ENCODE measurements at places on chromosomes 4 and X.

GRCh38 chrX:123600181-123600580 lies 132.7 kb downstream of the THOC2 start:
- DNase-seq: no peak

GRCh38 chr4:71269233-71269632 lies 69.6 kb upstream of the SLC4A4 start:
- DNase-seq: no peak

DNA sequence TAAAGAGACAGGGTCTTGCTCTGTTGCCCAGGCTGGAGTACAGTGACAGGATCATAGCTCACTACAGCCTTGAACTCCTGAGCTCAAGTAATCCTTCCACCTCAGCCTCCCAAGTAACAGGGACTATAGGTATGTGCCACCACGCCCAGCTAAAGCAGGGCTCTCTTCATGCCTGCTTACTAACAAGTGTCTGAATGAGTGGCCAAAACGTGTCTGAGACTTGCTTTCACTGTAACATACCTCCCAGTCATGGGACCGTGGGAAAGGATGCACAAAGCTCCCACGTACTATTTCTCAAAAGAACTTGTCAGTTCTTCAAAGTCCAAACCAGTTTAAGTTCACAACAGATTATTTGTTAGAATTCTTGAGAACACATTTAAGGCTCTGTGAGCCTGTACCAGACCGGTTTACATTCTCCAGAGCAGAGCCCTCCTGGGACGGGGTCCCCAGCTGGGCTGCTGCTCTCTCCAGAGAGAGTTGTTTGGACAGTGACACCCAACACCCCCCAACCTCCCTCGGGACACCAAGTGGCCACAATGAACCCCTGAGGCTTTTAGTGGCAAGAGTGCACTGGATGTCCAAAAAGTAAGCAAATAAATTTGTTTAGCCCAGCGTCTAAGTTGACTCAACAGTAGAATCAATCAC lies 24.1 kb downstream of the SH3KBP1 start:
- peak; percentile 29 for DNase-seq

DNA sequence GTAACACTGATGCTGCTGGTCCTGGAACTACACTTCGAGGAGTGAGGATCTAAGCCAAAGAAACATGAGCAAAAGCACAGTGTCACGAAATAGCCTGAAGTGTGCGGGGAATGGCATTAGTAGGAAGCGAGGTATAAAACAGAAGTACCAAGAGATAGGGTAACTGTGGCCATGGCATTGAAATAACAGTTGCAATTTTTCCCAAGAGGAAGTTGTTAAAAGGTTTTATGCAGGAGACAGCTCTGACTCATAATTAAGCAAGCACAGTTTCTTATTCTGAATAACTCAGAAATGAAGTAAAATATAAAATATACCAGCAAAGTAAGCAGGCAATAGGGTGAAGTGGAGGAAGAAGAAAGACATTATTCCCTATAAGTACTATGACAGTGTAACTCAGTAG lies 90.3 kb upstream of the TMEM150C start:
- DNase-seq: peak; percentile 23

DNA sequence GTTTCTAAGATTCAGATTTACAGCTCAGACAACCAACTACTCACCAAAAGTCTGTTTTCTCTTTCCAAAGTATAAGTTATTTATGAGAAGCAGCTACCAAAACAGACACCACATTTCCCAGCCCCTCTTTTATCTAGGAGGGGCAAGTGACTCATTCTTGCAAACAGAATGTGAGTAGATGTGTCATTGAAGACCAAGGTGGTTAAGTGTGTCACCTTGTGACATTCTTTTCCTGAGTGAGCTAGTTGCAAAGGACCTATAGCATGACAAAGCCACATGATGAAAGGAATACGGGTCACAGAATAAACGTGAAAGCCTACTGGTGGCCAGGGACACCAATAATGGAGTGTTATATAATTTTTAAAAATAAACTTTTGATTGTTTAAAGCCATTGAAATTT lies 50.0 kb downstream of the SLC7A11 start:
- DNase-seq: peak; percentile 67

DNA sequence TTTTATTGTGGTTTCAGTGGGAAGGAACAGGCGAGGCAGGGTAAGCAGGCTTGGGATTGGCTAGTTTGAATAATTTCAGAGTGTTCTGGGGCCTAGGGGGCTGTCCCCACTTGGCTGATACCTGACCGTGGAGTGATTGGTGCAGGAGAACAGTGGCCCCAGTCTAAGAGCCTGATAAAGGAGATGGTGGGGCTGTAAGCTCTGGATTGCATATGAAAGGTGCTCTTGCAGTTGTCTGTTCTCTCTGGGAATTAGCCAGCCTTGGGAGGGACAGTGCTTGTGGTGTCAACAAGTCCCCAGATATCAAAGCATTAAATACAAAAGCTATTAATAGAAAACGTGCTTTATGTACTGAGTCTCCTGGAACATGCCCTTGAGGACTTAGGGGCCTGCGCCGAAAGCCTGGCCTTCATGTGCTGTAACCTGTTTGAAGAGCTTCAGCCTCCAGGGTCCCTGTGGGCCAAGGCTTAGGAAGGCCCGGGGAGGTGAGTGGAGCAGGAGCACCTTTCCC lies 30.4 kb upstream of the CLTRN start:
- DNase-seq: no peak

DNA sequence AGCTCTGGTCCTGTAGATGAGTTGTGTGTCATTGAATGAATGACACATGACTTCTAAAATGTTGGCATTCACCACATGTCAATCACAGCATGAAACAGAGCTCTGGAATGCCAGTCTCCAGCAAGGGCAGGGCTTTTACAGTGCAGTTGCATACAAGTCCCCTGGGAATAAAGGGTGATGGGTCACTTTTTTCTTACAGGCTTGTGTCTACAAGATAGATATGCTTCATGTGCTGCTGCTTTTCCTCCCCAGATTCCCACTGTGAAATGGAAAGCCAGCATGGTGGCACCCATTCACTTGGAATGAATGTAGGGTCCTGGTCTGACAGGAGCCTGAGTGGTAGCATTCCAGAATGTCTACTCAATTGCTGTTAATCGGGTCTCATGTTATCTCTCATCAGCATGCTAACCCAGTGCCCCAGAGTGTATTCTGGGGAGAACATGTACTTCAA lies 159.1 kb upstream of the KIT start:
- DNase-seq: peak; percentile 31

DNA sequence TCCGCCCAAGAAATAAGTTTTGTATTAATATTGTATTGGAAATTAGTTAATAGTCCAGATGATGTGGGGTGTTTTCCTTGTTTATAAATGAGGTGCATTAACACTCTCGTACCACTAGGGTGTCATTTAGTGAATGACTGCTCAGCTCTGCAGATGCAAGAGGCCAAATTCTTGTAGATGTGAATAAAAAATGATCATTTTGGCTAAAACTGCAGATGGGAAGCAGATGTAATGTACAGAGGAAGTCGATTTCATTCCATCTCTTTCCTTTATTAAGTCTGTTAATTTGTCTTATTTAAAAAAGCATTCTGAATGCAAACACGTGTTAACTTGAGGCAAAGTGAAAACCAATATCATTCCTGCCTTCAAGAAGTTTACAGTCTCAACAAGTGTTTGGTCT lies 108.1 kb downstream of the DHX15 start:
- DNase-seq: peak; percentile 18

DNA sequence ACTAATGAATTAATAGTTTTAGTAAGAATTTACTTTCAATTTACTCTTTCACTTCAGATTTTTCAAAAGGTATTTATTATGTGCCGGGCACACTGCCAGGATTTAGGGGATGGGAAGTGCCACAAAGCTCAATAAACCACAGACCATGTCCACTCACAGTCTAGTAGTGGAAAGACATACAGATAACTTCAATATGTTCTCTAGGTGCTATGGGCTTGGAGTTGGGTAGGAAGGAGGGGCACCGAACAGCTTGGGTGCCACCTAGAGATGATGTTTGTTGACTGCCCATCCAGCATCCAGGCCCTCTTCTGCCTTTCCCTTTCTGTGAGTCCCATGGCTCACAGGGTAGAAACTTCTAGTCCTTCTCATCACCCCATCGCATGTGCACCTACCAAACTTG lies 17.8 kb downstream of the MFAP3L start:
- DNase-seq: no peak

GRCh38 chr4:87399148-87399547 lies 8.2 kb upstream of the HSD17B11 start:
- no peak for DNase-seq

- no peak for DNase-seq
Measured at GRCh38 chrX:110395877-110396276, 37.2 kb downstream of the RTL9 start.

- no peak for DNase-seq
Measured at GRCh38 chr4:164318350-164318749, 435.6 kb upstream of the SMIM31 start.

DNA sequence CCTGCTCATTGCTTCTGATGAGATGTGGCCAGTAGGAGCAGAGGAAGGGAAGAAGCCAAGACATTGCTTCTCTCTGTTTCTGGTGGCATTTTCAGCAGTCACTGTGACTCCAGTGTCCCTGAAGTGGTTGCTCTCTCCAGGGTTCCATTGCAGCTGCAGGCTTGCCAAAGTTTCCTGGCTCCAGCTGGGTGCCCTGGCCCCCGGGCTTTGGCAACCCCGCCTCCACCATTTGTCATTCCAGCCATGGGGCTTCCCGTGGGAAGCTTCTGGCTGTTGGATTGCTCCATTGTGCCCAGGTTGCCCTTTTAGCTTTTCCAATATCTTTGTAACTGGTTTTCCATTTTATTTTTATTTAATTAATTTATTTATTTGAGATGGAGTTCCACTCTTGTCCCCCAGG lies 12.7 kb downstream of the FGFBP1 start:
- DNase-seq: no peak

DNA sequence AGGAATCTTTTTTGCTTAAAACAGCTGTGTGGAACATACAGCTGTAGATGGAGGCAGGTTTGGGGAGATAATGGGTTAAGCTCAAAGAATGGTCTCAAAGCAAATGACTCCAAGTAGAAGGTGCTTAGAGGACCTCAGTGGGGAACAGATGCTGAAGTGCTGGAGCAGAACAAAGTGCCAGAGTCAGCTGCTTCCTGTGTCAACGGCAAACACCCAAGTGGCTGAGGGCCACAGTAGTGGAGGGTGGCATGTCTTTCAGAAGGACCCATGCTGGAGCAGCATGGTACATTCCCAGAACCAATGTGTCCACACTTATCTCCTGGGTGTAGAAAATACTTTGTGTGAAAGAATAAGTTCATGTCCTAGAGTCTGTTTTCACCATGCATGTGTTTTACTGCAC lies 197.5 kb downstream of the CCNG2 start:
- DNase-seq: no peak

DNA sequence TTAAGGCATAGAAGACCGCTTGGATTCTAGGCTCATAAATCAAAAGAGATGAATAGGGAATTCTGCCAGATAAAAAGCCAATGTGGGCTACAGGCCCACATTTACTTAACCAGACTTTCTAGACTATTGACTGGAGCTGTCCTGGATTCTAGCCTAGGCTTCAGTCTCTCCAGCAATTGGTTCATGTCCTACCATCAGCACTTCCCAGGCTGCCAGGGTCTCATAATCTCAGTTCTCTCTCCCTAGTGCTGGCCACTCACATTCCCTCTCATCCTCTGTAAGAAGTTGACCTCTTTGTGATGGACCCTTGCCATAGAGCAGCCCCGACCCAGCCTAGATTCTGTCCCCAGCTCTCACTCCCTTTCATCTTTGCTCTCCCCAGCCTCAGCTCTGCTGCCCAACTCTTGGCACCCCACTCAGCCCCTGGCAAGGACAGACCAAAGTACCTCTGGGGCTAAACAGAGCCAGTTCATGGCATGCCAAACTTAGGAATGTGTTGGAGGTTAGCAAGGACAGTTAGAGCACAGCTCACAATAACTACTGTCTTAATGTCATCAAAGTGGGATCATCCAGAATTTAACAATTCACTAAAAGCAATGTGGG lies 396.2 kb downstream of the INPP4B start:
- no peak for DNase-seq

DNA sequence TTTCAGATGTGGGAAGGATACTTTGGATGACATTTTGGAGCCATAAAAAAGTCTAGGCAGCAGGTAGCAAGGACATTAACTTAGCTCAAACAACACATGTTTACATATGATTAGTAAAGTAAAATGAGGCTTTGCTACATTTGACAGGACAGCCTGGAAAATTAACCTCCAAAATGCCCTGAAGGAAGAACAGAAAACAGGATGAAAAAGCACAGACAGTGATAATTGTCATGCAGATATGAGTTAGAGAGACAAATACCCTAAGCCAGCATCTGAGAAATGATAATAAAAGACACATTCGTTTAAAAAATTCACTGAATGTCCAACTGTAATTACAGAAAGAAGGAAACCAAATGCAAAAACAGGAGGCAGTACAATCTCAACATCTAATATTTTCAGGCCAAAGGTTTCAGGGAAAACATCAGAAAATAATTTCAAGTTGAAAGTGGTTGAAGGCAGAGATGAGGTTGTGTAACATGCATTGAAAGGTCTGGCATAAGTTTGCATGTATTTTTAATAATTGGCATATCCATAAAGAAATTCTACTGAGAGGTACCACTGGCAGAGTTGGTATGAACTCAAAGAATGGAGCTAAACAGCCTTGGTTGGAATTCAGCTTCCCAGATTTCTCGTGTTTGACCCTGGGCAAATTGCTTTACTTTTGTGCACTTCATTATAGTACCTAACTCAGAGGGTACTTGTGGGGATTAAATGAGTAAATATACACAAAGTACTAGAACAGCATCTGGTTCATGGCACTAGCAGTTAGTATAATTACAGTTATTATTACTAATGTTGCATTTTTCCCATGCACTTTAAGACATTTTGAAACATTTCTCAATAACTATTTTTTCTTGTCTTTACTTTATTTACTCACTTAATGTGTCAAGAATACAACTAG lies 54.4 kb upstream of the MAP9 start:
- no peak for DNase-seq

DNA sequence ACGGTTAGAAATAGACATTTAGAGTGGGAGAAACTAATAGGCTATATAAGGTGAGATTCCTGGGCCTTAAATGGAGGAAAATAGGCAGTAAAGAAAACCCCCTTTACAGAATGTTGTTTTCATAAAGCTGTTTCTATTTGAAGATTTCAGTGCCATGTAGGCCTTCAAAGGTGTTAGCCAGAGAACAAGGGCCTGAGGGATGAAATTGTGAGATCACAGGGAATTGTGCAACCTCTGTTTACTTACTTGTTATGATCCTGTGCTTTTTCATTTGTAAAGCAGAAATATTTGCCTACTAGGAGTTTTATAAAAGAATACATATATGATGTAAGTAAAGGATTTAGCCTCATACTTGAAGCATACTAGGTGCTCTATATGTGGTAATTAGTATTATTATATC lies 272.9 kb upstream of the ARX start:
- DNase-seq: no peak

- DNase-seq: no peak
Measured at GRCh38 chr4:76000279-76000678, 7.0 kb downstream of the CXCL9 start.

GRCh38 chrX:134032441-134032840 lies 47.0 kb upstream of the GPC3 start:
- no peak for DNase-seq

- no peak for DNase-seq
Measured at GRCh38 chr4:6767748-6768538, 14.6 kb upstream of the KIAA0232 start.

- DNase-seq: no peak
Measured at GRCh38 chr4:2402048-2402842, 16.2 kb downstream of the ZFYVE28 start.

Measured in IMR-90 (cell line).